ENCODE measurements at places on chromosomes 7 and 10. TPM values are rescaled to one million over a fixed set of nuclear protein-coding genes. Genes with fewer than 3 reads are reported as not detected.

Gene SRGN
- total RNA-seq = 382 TPM

Gene GRM8
- total RNA-seq = not detected

Gene PNLIP
- not detected for total RNA-seq

Gene CALHM3
- total RNA-seq = not detected

Gene HIP1
- total RNA-seq = 6.9 TPM

Gene ATOH7
- total RNA-seq = not detected

Gene PIP
- not detected for total RNA-seq

Gene CYP3A4
- total RNA-seq = not detected

Gene LRIT1
- not detected for total RNA-seq

Gene ASB4
- not detected for total RNA-seq
